ENCODE measurements at places on chromosomes 6 and 20. TPM values are rescaled to one million over a fixed set of nuclear protein-coding genes. Genes with fewer than 3 reads are reported as not detected.

DNA sequence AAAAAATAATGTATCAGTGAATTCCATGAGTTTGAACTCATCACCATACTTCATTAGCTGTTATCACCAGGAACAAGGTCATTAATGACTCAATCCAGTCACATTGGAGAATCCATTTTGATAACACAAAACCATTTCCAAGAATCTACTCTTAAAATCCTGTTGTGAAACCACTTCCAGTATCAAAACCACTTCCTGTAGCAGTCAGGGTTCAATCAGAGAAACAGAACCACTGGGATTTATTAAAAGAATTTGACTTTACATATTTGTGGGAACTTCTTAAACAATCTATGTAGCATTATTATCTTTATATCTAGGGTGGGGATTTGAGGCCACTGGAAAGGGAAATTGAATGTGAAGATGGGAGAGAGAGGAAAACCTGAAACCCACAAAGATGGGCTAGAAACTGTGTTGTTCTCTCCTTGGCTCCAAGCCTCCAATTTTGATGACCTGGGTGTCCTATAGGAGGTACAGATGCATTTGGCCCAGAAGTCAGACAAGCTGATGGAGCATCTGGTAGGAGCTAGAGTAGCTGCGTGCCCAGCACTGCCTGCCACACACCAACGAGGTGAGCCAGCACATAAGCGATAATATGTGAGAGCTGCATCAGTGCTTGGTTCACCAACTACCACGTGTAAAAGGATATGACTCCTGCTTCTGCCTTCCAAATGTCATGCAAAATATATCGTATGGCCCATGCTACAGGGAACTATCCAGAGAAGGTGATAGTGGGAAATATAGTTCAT, 117.0 kb downstream of the TMEM200A start:
- no peak for DNase-seq

DNA sequence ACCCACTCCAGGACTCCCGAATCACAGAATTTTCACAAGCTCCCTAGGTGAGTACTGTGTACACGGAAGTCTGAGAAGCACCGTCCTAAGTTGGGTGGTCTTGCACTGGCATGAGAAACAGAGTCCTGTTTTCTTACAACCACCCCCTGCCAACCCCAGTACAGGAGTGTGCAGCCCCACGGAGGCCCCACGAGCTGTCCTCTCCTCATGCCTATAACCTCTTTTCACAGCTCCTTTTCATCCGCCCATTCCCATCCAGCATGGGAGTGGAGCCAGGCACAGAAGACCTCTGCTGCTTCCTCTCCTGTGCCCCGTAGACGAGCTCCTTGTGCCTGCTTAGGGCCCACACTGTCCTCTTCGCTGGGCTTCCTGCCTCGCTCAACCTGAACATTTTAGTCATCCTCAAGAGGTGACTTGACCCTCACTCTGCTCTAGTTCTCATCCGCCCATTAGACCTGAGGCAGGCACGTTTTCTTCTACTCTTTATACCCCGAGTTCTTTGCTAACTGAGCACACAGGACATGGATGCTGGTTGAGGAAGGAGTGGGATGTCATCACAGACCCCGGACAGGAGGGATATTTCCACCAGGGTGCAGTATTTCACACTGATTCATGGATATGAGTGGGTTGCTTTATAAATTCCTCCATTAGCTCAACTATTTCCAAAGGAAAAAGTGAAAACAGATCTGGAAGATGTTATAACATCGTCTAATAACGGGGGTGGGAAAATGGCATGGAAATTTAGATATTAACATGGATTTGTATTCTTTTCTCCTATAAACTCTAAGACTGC, 160.5 kb downstream of the TTLL2 start:
- DNase-seq, result peak; percentile 63

DNA sequence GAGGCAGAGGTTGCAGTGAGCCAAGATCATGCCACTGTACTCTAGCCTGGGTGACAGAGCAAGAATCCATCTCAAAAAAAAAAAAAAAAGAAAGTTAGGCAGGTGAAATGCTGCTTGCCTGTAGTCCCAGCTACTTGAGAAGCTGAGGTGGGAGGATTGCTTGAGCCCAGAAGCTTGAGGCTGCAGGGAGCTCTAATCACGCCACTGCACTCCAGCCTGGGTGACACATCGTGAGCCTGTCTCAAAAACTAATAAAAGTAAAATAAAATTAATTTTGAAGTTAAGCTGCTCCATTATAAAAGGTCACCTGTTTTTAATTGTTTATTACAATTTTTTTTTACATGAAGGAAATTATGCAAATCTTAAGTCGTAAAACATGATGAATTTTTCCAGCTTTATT, 23.2 kb upstream of the SAMHD1 start:
- no peak for DNase-seq

- DNase-seq, result no peak
These were observed 47.5 kb downstream of the FOXC1 start for GRCh38 chr6:1657116-1657770.

- no peak for DNase-seq
These were observed 306.9 kb downstream of the DHX35 start for GRCh38 chr20:39268981-39269461.

GRCh38 chr6:113776998-113777397, 80.1 kb upstream of the MARCKS start:
- DNase-seq, result no peak

DNA sequence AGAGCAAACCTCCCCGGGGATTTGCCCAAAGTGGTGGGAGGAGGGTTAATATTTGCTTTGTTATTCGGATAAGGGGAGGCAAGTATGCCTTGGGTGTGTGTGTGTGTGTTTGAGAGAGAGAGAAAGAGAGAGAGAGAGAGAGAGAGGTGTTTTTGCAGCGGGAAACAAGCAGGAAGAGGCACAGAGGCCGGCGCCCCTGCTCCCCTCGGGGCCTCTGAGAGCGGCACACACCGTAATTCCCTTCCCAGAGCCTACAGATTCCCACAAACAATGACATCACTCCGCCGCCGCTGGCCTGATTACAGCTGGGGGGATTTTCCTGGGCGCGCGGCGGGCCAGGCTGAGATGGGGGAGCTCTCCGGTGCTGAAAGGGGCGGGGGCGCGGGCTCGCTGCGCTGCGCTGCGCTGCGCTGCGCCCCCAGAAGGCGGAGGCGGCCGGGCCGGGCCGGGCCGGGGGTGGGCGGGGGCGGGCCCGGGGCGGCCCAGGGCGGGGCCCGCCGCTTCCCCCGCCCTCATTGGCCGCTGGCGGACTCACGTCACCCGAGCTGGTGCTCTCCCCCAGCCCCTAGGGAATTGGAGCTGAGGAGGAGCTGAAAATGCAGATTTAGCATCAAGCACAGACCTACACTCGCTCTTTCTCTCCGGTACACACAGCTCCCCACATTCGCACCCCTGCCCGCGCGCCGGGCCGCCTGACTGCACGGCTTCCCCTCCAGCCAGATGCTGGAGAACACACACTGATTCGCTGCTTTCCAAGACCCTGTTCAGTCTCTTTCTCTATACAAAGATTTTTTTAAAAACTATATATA, at the start of gene PCSK2:
TSS of gene PCSK2 (plus strand) at position 631 of the 809 bp plus-strand sequence. CDS start 266 bp downstream, outside the sequence.
- no peak for DNase-seq

Gene NKX2-2
- not detected for total RNA-seq

Gene KCNK5
- total RNA-seq, result not detected

Gene MYLK4
- 0.51 TPM for total RNA-seq

Gene CALHM5
- 1.4 TPM for total RNA-seq

Measured in dermis microvascular lymphatic vessel endothelial cell (primary cell).